ENCODE measurements at places on chromosomes 11 and 22. TPM values are rescaled to one million over a fixed set of nuclear protein-coding genes. Genes with fewer than 3 reads are reported as not detected.

The TMEM191C gene
- 0.29 TPM for total RNA-seq

The OLFML1 gene
- total RNA-seq: not detected

The OR4D10 gene
- not detected for total RNA-seq

The MS4A4A gene
- not detected for total RNA-seq

The SYCE3 gene
- total RNA-seq: not detected

The GSTP1 gene
- 1,636 TPM for total RNA-seq

The SEZ6L gene
- not detected for total RNA-seq

The PKP3 gene
- total RNA-seq: 4.9 TPM

The SAA4 gene
- not detected for total RNA-seq
